ENCODE measurements at places on chromosomes 7 and 10. TPM values are rescaled to one million over a fixed set of nuclear protein-coding genes. Genes with fewer than 3 reads are reported as not detected.
A peak's percentile ranks its signal among the peaks of the same experiment; 100 is the strongest.

The BET1 gene
- total RNA-seq = 19.4 TPM

GRCh38 chr10:10213237-10213636, 804.4 kb upstream of the CELF2 start:
- no peak for DNase-seq

DNA sequence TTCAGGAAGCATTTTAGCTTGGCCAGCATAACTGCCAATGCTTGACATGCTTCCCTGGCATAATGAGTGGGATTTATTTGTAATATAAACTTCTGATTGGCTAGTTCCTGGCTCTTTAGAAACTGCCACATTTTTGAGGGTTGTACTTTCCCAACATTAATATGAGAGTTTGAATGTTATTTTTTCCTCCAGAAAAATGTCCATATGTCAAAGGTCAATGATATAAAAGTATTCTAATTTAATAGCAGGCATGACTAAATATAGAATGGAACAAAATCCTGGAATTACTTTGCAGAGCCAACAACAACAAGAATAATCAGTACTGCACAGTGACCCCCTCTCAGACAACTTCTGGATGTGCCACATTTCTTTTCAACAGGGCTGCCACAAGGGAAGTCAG, 352.6 kb downstream of the PRPF18 start:
- DNase-seq = no peak

GRCh38 chr10:70430493-70431445, 10.7 kb downstream of the NODAL start:
- DNase-seq = peak; percentile 79

- DNase-seq = peak; percentile 82
Observed at GRCh38 chr10:73906524-73907447, 4.1 kb upstream of the PLAU start.

Measured in testis (tissue), 5 donors.